Kasumi-1 (cell line): ENCODE measurements at places on chromosomes 5 and 9.

DNA sequence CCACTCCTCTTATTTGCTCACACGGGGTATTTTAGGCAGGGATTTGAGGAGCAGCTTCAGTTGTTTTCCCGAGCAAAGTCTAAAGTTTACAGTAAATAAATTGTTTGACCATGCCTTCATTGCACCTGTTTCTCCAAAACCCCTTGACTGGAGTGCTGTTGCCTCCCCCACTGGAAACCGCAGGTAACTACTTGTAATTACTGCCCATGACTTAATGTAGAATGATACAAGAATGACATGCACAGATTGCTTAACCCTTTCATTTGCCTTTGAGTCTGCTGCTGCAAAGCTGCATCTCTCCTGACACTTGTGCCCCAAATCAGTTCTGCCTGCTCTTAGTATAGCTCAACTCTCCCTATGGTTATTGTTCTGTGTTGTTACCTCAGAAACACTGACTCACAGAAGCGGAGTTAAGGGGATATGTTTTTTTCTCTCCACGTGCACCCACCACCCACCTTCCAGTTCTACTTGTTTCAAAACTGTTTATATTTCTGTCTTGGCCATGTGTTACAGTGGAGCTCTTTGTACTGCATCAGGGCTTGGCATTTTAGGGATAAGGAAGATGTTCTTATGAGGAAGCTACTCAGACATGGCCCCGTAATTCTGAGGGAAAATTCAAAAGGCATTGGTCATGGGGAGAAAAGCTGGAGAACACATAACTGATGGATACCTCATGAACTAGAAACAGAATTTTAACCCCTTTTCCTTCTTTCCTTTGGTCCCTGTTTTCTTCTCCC is 2.3 kb downstream of the ADRB2 start:
- no peak for DNase-seq

DNA sequence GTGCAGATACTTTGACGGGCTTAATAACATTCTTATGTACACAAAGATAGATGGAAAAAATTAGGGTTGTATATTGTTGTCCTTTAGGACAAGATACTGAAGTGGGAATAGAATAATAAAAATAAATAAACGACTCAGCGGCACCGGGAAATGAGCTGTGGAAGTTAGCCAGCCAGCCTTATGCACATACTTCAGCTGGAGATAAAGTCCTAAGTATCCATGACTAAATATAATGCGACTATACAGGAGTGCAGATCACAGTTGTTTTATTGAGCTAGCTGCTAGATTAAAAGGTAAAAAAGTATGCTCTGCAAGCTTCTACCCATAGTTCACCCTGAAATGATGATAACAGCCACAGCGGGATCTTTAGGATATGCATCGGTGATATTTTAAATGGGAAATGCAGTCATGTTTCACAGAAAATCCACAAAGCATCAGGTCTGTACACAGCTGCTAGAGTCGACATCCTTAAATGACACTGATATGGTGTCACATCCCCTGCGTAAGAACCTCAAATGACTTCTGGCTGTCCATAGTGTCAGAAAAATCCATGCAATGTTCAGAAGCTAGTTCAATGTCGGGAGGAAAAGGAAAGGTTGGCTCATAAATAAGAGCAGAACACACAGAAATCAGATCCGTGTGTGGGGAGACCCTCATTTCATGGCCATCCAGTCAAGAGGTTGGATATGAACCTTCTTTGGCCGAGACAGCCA is 392.8 kb upstream of the DAP start:
- no peak for DNase-seq

DNA sequence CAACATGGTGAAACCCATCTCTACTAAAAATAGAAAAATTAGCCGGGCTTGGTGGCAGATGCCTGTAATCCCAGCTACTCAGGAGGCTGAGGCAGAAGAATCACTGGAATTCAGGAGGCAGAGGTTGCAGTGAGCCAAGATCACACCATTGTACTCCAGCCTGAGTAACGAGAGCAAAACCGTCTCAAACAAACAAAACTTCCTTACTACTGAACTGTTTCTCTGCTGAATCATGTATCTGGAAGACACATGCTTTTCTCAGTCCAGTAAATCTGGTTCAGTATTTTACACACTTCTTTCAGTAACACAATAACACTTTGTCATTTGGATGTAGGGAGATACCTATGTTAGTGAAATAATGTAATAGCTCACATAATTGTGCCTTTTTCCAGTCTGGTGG is 7.9 kb downstream of the TRMT10B start:
- DNase-seq, result no peak

DNA sequence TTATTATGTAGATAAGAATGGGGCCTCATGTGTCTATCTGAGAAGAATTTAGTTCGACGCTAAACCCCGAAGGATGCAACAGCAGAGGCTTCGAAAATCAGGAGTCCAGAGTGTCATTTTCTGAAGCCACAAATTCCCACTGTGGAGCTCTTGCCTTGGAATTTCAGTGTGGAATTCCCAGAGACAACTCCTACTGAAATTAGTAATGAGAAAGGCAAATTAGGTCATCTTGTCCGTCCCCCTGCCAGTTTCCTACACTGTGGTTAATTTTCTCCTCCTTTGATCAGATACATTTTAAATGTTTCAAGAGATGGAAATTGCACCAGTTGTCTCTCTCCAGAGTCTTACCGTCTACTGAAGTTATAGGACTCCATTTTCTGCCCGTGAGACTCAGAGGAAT is 633.6 kb downstream of the BNC2 start:
- DNase-seq, result no peak

DNA sequence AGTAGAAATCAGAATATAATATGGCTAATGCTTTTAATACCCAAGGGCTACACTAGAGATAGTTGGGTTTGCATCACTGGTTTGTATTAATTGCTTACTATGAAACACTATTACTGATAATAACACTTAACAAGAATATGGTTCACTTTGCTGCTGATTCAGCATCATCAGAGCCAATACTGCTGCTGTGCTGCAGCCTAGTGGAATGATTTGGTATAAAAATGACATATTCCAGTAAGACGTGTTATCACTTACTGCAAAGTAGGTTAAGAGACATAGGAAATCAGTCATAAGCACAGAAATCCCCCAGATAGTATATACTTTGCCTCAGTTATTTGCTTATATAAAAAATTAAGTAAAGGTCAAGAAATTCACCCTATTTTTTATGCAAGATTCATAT is 2.8 kb downstream of the CDH10 start:
- peak; percentile 41 for DNase-seq

DNA sequence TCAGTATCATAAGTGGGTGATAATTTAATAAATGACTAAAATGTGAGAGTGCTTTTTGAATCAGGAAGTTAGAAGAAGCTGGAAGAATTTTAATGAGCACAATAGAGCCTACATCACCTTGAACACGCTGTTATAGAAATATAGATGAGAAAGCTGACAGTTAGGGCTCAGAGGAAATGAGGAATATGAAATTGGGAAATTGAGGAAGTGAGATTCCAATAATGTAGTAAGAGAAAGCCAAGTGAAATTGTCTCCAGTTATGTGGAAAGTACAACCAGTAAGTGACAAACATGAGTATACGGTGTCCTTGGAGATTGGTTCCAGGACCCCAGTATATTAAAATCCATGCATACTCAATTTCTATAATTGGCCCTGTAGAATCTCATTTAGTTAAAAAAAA is 235.9 kb upstream of the FAM174A start:
- DNase-seq, result no peak

DNA sequence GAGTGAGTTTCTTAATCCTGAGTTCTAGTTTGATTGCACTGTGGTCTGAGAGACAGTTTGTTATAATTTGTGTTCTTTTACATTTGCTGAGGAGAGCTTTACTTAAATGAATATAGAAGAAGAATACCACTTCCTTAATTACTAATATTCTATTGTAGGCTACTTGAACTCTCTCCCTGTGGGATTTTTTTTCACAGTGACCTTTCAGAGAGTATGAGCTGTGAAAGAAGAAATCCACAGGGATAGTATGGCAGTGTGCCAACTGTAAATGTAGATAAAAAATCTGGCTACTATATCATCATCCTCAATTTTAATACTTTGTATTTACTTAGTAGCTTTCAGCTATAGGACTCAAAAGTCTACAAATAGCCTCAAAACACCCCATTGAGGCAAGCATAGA is 67.3 kb downstream of the COMMD10 start:
- no peak for DNase-seq

DNA sequence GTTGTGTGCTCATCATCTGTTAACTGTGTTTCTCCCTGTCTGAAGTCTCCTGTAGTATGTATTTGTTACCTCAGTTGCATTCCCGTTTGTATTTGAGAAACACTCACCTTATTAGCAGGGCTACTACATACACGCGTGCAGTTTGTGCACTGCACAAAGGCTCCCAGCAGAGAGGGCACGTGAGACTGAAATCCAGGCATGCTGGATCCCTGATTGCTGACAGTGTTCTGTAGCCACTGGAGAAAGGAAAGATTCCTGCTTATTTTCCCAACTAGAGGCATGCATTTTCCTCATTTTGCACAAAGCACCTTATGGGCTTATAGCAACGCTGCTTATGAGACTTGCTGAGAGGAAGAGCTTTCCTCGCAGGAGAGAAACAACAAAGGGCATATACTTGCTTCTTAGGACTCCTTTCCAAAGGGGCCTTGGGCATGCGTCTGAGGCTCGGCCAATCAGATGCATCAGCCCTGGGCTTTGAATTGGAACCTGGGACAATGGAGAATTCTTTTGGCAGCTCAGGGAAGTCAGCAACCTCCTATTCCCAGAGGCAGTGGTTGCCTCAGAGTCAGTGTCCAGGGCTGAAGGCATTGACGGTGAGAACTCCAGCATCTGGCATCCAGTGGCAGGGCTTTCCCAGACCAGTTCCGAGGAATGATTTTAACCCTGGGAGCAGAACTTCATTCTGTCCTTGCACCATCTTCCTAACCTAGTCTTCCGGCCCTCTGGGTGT is 9.9 kb upstream of the MEGF10 start:
- no peak for DNase-seq

GRCh38 chr5:139814191-139814601 is 18.6 kb downstream of the PSD2 start:
- no peak for DNase-seq

DNA sequence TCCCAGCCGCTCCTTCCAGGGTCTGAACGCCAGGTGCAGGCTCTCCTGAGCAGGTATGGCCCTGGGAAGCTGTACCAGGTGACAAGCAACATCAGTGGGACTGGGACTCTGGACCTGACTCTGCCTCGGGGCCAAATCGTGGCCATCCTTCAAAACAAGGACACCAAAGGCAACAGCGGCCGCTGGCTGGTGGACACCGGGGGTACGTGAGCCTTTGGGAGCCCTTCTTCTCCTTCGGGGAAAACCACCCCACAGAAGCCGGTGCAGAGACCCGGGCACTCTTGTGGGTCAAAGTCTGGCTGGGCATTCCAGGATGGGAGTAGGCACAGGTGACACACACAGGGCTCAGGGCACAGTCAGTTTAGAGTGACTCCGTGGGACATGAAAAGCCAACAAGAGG is 45.8 kb downstream of the ARHGEF37 start:
- no peak for DNase-seq

- DNase-seq, result no peak
These were observed 302.7 kb downstream of the PLK2 start for GRCh38 chr5:58156973-58157701.

GRCh38 chr9:90642570-90643539 is at the start of gene DIRAS2:
Gene DIRAS2 (minus strand): TSS chr9:90642824. CDS start chr9:90613827, 28,997 bp downstream.
- DNase-seq, result no peak
